ENCODE measurements at places on chromosomes 4 and X.

- no peak for DNase-seq
Measured at GRCh38 chrX:50579955-50580354, 109.3 kb upstream of the DGKK start.

DNA sequence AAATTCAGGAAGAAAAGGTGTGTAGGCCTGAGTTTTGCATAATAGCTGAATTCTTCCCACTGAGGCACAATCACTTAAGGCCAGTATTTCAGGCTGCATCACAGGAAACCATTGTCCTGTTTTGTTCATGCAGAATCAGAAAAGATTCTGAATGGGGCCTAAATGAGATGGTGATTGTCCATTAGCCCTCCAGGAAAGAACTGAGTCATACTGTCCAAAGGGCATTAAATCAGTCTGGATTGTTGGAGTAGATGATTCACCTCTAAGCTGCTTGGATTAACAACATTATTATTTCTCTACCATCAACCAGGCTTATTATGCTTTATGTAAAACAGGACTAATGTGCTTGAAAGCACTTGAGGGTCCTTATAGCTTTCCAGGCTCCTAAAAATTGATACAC lies 36.2 kb downstream of the CT47B1 start:
- no peak for DNase-seq

- DNase-seq: no peak
Measured at GRCh38 chrX:132821974-132822633, 136.3 kb downstream of the HS6ST2 start.

DNA sequence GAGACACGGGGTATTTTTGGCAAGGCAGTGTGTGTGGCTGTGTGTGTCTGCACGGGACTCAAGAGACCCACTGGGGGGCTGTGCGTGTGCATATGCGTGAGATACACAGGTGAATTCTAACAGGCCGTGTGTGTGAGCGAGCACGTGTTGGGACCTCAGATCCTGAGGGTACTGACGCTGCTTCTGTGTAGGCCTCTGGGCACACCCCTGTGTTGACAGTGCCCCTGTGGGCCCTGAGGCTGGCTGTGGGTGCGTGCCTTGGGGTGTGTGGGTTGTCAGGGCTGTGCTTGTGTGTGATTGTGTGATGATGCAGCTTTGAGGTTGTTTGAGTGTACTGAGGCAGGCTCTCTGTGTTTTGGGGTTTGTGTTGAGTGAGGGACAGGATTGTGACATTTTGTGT lies 13.9 kb downstream of the FOXP3 start:
- no peak for DNase-seq

- DNase-seq: no peak
Measured at GRCh38 chr4:101366331-101366730, 19.0 kb upstream of the PPP3CA start.

GRCh38 chr4:89245459-89245858 lies 62.1 kb downstream of the GPRIN3 start:
- no peak for DNase-seq

GRCh38 chrX:17495052-17495451 lies 120.1 kb downstream of the NHS start:
- no peak for DNase-seq

DNA sequence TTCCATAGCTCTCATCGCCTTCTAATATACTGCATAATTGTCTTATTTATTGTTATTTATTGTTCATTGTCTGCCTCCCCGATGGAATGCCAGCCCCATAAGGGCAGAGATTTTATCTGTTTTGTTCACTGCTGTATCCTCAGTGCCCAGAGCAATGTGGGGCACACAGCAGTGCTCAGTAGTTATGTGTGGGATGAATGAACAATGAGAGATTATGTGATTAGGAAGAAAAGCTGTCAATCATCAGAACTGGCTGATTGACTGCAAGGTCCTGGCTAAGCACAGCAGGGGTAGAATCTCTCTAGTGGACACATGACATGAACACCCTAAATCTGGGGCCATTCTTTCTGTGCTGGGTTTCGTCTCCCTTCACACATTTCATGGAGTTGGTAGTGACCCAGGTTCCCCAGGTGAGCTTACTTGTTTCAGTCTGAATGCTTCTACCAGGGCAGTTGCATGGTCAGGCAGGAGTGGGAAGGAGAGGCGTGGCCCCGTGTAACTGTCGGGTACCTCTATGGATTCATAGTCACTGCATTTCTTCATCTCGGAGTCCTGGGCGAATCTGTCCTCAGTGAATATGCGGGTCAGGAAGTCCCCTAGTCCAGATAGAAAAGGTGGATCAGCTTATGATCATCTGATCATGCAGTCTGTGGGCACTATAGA lies 12.6 kb downstream of the PPEF2 start:
- DNase-seq: no peak

DNA sequence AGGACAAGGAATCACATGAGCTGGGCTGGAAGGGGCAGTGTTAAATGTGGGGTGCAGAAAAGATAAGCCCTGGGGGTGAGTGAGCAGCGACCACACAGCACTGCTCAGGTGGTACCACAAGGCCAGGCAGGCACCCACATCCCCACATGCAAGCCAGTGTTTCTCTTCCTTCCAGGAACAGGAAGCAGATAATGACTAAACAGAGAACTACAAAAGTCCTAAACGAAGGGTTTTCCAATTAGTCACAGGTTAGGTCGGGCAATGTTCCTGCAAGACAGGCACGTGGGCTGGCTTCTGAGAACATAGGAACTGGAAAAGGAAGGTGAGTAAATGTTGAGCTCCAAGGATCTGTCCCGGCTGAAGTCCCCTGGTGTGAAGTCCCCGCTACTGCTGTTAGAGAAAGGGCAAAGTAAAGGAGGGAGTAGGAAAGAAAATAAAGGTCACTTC lies 19.5 kb downstream of the RELL1 start:
- no peak for DNase-seq

DNA sequence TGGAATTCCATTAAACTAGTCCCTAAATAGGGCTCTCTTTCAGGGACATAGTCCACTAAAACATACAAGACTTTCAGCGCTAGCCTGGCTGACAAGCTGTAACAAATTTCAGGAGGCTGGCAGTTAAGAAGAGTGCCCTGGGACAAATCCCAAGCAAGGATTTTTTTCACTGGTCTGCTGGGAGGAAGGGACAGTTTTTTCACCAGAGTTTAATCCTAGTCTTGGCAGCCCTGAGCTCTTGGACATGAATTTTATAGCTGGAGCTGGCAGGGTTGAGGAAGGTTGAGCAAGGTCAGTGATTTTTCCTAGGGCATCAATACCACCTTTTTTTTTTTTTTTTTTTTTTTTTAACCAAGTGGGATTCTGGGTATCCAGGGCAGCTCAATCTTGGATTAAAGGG lies 184.4 kb downstream of the SH2D1A start:
- DNase-seq: no peak

DNA sequence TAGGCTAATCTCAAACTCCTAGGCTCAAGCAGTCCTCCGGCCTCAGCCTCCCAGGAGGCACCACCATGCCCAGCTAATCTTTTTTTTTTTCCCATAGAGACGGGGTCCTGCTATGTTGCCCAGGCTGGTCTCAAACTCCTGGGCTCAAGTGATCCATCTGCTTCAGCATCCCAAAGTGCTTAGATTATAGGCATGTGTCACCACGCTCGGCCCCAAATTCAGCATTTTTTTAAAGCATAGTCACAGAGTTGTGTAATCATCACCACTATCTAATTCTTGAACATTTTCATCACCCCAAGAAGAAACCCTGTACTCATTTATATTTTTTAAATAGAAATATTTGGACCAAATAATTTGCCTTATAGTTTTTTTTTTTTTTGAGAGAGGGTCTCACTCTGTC lies 10.3 kb downstream of the CENPI start:
- no peak for DNase-seq

DNA sequence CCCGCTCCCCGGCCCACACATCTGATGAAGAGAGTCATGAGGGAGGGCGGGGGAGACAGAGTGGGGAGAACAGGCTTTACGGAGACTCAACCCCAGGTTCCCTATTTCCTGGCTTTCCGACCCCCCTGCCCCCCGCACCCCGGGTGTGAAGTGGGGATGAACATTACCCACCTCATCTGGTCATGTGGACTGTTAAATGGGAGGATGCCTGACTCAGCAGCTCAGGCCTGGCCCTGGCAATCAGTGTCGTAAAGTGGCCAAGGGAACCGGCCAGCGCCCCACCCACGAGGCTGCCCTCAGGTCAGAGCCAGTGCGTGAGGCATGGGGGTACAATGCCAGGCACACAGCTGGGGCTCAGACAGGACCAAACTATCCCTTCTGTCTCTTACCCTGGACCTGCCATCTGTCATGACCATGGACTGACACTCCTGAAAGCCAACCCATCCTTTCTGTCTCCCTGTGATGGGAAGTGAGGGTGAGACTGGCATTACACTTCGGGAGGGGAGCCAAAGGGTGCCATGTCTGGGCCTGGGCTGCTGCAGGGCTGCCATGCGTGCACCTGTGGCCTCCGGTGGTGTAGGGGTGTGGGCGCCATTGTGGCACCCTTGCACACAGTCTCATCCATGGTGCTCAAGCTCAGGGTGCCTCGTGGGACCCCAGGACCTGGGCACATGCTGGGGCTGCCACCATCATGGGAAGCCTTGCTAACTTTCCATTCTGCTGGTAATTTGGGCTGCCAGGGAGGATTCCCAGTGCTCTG lies 106.1 kb upstream of the PSAPL1 start:
- no peak for DNase-seq

DNA sequence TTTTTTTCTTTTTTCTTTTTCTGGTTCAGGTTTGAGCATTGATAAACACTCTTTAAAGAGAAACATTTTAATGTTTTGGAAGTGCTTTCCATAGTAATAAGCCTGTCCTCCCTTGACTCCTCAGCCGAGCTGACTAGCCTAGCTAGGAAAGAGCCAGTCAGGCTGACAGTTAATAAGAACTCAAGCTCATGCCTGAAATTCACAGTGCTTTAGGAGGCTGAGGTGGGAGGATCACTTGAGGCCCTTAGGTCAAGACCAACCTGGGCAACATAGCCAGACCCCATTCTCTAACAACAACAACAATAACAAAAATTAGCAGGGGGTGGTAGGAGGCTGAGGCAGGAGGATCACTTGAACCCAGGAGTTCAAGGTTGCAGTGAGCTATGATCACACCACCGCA lies 53.4 kb upstream of the ZCCHC13 start:
- no peak for DNase-seq

DNA sequence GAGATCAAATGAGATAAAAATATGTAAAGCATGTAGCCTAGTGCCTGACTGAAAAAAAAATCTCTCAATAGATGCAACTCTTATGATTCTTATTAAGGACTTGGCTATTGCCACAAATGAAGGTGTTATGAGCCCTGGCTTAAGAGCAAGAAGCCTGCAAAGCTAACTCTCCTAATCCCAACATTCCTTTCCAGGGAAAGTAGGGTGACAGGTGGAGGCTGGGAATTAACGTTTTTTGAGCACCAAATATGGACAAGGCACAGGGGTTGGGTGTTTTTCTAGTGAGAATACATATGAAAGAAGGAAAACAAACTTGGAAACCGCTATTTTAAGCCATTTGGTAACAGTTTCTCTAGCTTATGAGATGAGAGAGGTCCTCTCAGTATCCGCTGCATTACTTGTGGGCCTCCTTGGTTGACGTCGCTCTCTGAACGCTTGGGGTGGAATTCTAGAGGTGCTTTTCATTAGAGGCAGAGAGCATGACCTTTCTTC lies 2.4 kb downstream of the RHOH start:
- no peak for DNase-seq

DNA sequence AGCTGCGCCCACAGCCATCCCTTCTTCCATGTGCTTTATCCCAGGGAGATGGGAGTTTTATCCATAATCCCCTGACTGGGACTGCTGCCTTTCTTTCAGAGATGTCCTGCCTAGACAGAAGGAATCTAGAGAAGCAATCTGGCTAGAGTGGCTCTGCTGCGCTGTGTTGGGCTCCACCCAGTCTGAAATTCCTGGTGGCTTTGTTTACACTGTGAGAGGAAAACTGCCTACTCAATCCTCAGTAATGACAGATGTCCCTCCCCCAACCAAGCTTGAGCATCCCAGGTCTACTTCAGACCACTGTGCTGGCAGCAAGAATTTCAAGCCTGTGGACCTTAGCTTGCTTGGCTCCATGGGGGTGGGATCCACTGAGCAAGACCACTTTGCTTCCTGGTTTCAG lies 116.9 kb upstream of the AR start:
- no peak for DNase-seq

DNA sequence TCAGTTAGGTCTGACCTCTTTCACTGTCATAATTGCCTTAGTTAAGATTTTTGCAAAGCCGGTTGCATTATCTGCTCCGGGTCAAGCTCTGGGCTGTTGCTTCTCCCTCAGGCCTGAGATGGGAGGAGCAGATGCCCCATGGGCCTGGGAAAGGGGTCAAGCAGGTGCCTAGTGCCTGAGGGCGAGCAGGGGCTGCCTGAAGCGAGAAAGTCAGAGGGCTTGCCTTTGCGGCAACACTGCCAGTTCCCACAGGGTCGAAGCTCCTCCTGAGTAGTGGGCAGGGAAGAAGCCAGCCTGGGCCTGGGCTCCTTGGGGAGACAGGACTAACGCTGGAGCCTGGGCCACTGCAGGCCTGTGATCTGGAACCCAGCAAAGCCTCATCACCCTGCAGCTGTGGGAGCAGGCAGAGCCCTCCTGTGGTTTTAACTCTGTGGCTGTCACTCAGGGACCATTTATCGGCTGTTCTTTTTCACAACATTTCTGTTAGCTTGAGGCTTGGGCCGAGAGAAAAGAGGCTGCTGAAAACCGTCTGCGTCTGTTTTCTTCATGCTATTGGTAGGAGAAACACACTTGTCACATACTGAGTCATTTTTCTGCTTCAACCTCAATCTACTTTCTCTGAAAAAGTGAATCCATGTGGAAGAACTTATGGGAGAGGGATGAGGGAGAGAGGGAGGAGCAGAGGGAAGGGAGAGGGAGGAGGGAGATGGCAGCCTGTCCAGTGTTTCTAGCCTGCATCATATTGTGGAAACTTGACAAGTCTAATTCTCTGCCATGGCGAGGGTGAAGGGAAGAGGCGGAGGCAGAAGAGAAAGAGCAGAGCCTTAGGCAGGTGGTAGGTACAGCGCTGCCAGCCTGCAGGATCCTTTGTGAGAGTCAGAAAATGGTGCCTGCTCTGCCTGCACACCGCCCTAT lies 68.4 kb downstream of the RHOH start:
- DNase-seq: no peak

Data from mesenteric fat pad (tissue), 1 donor.